Islet precursor cell (in vitro differentiated cells): ENCODE measurements at places on chromosomes 7 and 10.
A peak's percentile ranks its signal among the peaks of the same experiment; 100 is the strongest.

DNA sequence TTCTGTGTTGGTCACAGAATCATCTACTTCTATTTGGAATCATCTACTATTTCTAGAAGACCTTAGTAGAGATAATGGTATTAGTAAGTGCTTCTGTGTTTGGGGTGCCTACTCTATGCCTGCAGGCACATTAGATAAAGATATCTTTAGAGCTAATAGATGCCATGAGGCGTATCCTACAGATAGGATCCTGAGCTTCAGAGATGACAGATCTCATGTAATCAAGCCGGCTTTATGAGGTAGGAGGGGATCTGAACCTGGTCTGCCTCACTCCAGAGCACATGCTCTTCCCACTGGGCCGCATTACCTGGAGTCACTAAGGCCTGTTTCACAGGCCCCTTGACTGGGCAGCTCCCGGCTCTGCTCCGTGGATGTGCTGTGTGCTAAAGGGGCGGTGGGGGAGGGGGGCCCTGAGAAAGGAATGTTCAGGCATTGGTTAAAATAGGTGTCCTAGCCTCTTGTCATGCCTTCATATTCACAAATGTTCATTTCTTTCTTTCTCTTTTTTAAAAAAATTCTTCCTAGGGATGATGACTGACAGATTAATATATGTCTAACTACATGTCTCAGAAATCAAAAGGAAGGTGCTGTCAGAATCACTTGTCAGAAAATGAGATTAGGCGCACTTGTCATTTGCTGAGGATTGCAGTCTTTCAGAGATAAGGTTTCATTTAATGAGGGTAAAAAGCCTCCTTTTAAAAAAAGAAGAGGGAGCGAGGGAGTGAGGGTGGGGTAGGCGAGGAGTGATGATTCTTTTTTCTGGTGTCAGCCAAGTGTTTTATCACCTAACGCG is 458.0 kb upstream of the GALNT17 start:
- peak; percentile 67 for DNase-seq

DNA sequence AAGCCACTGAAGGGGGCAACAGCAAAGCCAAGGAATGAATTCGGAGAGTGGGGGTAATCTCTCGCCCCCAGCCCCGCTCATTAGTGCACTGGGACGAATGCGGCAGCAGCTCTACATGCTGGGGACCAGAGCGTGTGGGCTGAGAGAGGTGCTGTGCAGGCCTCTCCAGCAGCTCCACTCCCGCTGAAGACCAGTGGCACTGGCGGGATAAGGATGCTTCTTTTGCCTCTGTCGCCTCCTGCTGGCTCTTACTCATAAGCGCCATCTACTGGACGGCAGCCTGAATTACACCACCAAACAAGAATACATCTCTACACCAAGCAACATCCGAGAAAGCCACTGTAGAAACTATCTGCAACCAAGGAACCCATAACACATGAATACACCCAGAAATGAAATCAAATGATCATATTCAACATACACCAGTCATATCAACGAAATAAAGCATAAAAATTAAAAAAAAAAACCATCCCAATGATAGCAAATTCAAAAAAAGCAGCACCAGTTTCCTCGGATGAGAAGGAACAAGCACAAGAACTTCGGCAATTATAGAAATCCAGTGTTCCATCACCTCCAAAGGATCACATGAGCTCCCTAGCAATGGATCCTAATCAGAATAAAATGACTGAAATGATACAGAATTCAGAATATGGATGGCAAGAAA is 79.0 kb upstream of the TMEM168 start:
- peak; percentile 80 for DNase-seq

DNA sequence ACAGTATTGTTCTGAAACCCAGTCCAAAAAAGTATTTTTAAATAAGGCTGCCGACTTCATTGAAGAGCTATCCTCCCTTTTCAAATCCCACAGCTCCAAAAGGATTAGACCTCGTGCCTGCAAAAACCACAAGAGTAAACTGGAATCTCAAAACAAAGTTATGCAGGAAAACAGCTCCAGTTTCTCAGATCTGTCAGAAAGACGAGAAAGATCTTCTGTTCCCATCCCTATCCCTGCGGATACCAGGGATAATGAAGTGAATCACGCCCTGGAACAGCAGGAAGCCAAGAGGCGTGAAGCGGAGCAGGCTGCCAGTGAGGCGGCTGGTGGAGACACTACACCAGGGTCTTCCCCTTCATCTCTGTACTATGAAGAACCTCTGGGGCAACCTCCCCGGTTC is 12.6 kb downstream of the MYPN start:
- no peak for DNase-seq

DNA sequence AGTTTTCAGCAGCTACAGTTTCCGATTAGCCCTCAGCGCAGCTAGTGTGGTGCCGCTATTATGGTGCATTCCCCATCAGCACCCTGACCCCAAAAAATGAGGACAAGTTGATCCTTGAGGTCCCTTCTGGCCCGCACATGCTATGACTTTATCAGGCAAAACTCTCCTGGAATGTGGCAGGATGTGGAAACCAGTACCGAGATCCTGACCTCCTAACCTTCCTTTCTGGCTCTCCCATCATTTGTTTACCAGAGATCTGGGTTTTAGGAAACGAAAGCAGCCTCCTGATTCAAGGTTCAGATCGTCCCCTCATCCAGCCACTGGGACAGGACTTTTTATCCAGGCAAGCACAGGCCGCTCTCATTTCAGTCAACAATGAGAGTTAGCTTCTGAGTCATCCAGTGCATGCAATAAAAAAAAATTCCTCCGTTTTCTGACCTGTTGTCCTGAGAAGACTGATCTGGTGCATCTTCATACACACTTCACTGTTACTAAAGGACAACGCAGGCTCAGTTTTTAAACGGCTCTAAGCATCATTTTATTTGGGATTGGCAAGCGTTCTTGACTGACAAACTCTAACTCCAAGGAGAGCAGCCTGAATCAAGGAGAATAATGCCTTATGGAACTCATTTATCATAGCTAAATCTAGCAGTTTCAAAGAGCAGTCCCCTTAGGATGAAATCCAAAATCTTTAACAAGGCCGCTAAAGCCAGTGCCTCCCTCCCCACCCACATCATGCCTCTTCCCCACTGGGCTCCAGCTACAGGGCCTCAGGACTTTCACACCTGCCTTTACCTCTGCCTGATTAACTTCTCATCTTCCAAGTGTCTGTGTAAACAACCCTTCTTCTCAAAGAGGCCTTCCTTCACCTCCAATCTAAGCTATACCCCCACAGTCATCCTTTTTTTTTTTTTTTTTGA is 17.1 kb downstream of the PDLIM1 start:
- DNase-seq = peak; percentile 80

DNA sequence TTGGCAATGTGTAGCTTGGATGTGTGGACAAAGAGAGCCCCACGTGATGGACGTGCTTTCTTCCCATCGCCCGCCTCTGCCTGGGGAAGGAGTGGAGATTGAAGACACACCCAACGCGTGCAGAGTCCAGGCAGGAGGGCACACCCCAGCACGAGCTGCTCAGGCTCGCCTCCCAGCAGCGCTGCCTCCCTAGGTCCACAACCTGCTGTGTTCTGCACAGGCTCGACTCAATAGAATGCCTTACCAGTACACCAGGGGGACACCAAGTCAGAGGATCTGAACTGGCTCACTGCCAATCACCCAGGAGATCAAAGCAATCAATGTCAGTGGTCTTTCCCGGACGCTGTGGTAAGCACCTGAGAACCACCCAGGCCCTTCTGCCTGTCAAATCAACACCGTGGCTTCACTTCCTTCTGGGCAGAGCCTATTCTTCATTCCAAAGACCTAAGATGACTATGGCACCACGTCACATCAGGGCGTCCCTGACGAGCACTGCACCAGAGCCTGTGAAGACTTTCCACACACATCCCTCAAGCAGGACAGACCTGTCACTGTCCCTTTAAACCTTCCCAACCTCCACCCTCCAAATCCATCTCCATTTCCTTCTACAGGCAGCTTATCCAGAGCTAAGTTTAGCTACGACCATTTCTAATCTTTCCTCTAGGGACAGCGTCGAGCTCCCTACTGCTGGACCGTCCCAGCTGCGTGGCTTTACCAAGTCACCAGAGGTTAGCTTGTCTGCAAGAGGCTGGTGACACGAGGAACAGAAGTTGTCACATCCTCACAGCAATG is 72.3 kb downstream of the AMZ1 start:
- peak; percentile 85 for DNase-seq

GRCh38 chr10:79236433-79236765 is 110.9 kb upstream of the PPIF start:
- peak; percentile 67 for DNase-seq

- peak; percentile 71 for DNase-seq
Measured at GRCh38 chr10:17445400-17445998, 8.9 kb downstream of the ST8SIA6 start.

GRCh38 chr10:28171468-28172222 is 131.2 kb downstream of the MPP7 start:
- DNase-seq = no peak

- DNase-seq = no peak
Measured at GRCh38 chr10:8104005-8104404, 49.5 kb downstream of the GATA3 start.

DNA sequence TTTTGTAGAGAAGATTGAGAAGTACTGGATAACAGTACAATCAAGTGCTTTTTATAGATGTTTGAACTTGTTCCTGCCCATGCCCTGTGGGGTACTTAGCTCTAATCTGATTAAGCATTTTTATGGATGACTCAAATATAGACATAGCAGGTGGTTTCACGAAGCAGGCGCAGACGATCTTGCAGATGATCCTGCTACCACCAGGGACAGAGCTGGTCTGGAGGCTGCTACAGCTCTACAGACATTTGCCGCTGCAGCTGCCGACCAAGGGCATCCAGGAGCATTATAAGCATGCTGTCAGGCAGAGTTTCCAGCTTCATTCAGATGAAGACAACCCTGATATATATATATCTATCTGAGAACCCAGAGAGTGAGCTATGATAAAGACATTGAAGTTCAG is 650.4 kb downstream of the NXPH1 start:
- DNase-seq = peak; percentile 65

- DNase-seq = no peak
Measured at GRCh38 chr7:51602376-51602775, 285.8 kb upstream of the COBL start.

GRCh38 chr10:7525314-7526016 is 114.6 kb upstream of the SFMBT2 start:
- DNase-seq = peak; percentile 63

GRCh38 chr7:52140851-52141250 is 824.2 kb upstream of the COBL start:
- DNase-seq = no peak
